ENCODE measurements at places on chromosomes 2 and 18.

- DNase-seq = no peak
Measured at GRCh38 chr2:30217644-30218337, 13.5 kb upstream of the LBH start.

DNA sequence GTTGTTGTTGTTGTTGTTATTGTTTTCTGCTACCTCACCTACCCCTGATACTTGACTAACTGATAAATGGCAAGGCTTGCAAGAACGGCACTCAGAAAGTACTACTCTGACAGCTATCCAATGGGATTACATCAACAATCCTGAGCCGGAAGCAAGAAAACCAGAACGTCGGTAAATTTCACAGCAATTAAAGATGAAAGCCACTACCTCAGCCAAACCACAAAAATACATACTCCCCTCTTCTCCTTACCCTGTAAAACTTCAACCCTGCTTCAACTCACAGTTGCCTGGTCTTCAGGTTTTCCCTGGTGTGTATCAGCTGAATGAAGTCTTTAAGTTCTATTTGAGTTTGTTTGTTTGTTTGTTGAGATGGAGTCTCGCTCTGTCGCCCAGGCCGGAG, 293.7 kb upstream of the RND3 start:
- no peak for DNase-seq

DNA sequence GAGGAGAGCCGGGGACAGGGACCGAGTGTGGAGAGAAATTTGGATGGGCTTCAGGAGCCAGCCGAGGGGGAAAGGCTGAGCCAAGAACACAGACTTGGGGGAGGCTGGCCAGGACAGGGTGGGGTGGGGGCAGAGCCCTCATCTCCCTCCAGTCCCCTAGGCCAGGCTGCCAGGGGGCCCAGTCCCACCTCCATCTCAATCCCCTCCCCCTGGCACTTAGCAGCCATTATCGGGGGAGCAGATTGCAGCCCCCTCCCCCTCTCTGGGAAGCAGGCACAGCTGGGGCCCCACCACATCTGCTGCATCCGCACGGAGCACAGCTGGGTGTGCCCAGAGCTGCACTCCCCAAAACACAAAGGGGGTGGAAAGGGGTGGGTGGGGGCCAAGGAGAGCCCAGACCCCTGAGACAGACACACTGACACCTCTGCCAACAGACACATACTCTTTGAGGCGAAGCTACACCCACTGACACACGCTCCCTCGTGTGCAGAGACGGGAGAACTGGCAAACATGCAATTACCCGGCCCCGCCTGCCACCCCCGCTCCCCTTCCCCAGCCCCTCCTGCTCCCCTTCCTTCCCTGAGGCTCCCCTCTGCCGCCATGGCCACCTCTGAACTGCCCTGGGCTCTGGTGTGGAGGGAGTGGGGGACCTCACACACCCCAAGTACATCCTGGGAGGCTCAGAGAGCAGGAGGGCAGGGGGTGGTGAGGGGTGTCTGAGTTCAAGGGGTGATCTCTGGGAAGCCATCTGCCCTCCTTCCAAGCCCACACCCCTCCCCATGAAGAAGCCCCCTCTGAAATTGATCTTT, 5.1 kb upstream of the ASIC4 start:
- no peak for DNase-seq

DNA sequence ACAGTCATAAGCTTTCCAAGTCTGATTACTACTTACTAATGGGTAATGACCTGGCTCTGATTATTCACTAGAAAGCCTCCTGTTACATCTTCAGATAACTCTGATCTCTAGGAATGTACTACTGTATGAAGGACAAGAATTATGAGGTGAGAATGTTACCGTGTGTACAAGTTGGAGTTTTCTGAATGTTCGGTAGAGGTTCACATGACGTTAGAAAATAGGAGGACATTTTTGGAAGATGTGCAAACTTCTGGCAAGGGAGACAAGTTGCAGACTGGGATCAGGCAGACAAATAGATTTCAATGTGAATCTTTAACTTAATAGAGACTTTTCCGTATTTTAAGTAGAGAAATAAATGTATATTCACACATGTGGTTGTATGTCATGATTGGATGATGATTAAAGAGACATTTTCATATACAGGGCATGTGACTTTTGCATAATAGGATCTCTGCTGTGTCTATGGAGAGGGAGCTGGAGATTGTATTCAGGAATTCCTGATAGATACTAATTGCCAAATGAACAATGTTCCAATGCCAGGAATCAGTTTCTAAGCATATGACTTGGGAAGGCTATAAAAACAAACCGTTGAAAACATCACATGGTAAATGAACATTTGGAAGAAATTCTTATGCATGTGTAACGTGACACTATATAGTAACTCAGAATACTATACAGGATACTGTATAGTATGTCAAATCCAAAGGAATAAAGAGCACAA, 1695.8 kb upstream of the PIK3C3 start:
- no peak for DNase-seq

DNA sequence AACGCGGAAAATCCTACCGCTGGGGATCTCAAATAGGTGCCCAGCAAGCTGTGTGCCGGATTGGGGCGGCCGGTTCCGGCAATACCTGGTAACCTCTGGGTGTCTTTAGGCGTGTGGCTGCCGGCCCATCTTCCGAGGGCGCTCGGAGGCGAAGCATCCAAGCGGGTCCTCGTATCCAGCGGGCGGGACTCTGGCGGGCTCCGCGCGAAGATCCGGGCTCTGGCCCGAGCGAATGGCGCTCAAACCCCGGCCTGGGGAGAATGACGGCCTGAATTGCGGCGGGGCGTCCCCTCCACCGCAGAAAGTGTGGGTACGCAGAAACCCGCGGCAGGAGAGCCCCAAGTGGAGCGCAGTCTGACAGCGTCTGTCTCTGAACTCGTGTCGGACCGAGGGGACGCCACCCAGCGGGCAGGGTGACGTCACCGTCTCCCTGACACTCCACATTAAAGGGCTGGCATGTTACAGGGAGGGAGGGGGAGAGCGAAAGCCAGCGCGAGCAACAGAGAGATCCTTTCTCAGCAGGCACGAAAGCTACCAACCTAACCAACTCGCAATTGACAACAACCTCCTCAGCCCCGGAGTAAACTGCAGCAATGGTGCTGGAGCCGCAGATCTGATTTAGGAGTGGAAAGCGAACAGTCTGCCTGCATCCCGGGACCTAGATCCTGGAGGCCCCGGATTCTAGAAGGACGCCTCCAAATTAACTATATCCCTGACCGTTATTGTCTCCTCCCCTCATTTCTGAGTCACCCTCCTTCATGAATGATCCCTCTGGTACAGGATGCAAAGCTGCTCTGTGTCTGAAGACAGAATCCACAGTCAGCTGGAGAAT, at the start of gene SKOR2:
Gene SKOR2, minus strand, starts transcription at position 372 of the 832 bp plus-strand sequence. CDS start 2,477 bp downstream, outside the sequence.
- DNase-seq = no peak

DNA sequence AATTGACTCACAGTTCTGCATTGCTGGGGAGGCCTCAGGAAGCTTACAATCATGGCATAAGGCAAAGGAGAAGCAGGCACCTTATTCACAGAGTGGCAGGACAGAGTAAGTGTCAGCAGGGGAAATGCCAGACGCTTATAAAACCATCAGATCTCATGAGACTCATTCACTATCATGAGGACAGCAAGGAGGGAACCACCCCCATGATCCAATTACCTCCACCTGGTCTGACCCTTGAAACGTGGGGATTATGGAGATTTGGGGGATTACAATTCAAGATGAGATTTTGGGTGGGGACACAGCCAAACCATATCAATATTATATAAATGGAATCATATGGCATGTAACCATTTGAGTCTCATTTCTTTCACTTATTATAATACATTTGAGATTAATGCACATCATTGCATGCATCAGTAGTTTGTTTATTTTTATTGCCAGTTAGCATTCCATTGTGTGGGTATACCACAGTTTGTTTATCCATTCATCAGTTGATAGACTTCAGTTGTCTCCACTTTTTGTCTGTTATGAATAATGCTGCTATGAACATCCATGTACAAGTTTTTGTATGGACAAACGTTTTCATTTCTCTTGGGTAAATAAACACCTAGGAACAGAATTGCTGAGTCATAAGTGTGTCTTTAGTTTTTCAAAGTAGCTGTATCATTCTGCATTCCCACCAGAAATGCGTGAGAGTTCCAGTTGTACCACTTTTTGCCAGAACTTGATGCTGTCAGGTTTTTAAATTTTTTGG, 5.8 kb upstream of the SRBD1 start:
- DNase-seq = no peak

DNA sequence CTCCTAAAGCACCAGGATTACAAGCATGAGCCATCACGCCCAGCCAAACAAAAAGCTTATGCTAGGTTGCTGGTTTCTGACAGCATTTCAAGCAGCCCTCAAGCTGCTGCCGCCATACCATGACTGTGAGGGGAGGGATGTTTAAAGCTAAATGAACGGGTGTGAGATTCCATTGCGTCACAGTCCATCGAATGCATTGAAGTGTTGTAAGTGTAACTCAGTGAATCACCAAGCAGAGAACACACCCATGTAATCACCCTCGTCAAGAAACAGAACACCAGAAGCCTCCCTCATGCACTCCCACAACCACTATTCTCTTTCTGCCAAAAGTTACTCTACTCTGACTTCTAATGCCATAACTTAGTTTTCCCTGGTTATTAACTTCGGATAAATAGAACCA, 32.8 kb upstream of the MC5R start:
- no peak for DNase-seq

- no peak for DNase-seq
Measured at GRCh38 chr2:232438091-232438490, 17.9 kb upstream of the ALPI start.

DNA sequence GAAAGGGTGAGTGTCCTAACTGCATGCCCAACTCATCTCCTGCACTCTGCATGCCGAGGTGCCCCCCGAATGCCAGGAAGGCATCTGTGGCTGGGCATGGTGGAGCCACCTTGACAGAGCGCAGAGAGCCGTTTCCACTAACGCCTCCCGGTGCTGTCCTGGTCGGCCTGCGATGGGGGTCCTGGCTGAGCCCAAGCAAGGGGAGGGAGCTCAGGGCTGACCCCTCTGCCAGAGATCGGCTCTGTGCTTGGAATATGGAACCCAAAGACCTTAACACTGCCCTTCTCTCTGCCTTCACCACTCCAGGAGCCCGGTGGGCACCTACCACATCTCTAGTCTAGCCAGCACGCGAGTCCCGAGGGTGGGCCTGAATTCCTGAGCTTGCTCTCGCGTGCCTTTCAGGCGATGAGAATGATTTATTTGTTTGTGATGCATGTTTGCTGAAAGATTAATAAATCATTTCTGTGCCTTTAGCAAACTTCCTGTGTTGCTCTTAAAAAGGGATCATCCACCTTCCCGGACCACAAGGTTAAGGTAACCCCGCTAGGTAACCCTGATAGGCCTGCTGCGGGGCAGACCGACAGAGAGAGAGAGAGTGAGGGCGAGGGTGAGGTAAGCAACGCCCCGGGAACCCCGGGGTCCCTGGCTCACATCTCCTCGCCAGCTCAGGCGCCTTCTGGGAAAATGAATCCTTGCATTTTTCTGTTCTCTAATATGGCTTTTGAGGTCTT, 35.3 kb downstream of the PDIA6 start:
- DNase-seq = no peak

- no peak for DNase-seq
Measured at GRCh38 chr2:153071090-153071489, 352.7 kb downstream of the ARL6IP6 start.

DNA sequence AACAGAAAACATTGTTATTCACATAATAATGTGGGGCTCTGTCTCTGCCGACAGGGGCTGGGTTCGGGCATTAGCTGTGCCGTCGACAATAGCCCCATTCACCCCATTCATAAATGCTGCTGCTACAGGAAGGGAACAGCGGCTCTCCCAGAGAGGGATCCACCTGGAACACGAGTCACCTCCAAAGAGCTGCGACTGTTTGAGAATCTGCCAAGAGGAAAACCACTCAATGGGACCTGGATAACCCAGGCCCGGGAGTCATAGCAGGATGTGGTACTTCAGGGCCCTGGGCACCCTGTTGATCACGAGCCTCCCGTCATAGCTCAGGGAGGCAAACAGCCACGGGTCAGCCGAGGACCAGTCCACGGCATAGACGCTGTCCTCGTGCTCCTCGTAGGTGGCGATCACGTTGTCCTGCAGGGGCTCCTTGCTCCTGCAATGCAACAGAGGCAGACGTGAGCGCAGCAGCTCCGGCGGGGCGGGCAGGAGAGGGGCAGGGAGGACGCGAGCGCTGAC, 188.5 kb downstream of the EIPR1 start:
- DNase-seq = no peak

DNA sequence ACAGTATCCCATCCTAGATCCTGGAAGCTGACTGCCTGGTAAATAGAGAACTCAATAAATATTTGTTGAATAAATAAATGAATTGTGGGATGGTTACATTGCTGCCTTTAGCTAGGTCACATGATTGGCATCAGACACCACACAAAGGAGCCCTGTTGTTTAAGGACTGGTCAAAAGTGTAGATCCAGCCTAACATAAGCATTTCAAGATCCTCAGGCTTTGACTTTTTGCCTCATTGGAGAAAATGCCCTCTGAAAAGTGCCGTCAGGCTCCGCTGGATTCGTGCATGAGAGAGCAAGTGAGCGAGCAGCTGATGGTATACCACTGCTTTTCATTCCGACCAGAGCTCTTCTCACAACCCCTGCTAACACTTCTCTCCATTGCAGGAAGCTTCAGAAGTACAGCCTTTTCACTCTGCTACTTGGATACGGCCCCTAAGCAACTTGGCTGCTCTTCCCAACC, 1.3 kb upstream of the ZNF24 start:
- no peak for DNase-seq

DNA sequence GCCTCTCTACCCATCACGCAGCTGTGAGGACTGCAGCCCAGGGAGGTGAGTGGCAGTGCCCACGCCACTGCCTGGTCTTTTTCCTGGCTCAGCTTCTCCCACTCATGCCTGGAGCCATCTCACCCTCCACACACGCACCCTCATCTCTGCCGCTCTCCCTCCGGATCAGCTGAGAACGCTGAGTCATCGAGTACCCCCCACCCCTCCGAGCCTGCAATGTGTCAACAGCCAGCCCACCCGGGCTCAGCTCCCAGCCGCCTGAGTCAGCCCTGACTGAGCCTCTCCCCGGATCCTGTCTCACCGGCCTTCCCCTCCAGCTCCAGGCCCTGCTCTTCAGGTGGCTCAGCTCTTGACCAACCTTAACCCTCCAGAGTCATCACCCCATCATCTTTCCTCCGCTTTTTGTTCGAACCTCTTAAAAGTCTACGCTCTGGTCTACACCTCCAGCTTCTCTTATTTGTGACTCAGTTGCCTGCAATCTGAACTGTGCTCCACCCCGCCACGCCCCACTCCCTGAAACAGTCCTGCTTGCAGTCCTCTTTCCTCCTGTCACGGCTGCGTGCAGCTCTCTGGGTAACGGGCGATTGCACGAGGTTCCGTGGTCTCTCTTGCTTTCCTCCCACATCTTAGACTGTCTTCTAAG, 94.4 kb upstream of the ASAP2 start:
- DNase-seq = no peak

Measured in activated T-cell treated with anti-CD3 and anti-CD28 coated beads for 24 hours (primary cell).